ENCODE measurements at places on chromosomes 3 and 15.

- peak; percentile 10 for DNase-seq
Observed at GRCh38 chr3:38725726-38726419, 76.4 kb upstream of the SCN5A start.

DNA sequence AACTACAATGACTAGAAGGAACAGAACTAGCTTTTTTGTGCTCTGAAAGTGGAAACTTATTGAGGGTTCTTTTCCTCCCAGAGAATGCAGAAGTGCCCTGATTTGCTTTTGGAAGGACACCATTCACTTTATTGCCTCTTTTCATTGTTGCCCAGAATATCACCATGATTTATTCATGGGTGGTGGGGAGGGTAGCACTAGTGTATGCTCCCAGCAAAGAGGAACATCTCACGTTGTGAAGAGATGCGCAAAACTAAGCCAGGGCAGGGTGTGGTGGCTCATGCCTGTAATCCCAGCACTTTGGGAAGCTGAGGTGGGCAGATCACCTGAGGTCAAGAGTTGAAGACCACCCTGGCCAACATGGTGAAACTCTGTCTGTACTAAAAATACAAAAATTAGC, 31.4 kb downstream of the FLNB start:
- no peak for DNase-seq

DNA sequence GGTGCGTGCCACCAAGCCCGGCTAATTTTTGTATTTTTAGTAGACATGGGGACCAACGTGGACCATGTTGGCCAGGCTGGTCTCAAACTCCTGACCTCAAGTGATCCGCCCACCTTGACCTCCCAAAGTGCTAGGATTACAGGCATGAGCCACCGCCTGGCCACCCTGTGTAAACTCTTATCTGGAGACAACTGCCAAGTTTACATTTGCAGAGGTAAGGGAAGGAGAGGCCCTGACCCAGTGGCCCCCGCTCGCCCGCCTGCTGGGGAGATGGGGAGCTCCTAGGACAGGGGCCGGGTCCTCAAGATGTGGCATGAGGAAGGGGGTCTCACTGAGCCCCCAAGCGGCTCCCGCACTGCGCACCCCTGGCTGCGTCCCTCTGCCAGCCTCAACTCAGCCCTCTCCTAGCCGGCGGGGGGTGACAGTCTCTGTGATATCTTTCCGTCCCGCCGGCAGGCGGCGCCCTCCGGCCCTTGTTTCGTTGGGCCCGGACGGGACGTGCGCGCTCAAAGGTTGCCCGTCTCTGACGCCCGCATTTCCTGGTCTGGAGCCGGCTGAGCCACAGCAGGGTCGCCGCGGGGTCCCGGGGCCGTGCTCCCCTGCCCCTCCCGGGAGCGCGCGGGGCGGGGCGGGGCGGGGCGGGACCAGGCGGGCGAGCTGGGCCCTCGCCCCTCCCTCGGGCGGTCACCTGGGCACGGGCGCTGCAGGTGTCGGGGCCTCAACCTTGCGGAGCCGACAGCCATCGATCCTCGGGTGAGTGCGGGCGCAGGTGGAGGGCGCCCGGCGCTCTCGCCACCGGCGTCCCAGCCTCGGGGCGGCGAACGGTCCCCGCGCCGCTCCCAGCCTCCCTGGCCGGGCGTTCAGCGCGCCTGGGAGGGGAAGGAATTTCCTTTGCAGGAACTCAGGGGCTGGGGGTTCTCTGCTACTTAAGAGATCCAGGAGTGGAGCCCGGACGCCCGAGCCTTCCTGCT, at the start of gene GPR160:
GPR160 (plus strand) TSS at position 533 of the 971 bp plus-strand sequence. CDS start 45,978 bp downstream, outside the sequence.
- DNase-seq = peak; percentile 32

DNA sequence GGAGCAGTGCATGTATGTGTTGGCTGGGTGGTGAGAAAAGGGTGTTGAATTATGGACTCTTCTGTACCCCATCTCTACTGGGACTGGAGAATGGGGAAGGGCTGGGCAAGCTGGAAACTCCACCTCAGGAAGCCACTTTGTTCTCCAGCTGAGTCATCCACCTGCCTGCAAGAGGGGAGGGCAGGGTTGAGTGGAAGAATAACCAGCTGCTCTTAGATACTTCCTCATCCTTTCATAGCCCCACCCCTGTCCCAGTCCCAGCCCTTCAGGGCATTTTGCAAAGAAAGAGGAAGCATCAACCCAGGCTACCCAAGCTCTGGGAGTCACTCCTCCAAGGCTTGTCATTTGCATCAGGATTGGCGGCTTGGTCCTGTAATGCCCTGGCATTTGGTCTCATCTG, 33.1 kb downstream of the RAB11A start:
- peak; percentile 10 for DNase-seq

DNA sequence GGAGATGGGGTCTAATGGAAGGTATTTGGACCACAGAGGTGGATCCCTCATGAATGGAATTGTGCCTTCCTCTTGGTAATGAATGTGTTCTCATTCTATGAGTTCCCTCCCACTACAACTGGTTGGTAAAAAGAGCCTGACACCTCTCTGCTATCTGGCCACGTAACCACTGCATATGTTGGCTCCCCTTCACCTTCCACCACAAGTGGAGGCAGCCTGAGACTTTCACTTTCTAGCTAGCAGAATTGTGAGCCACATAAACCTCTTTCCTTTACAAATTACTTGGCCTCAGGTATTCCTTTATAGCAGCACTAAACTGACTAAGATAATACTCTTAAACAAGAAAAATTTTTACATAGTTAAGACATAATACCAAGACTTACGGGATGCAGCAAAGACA, 155.3 kb downstream of the NR1I2 start:
- no peak for DNase-seq

- no peak for DNase-seq
Observed at GRCh38 chr15:55768670-55769185, 25.8 kb upstream of the PRTG start.

- DNase-seq = no peak
Observed at GRCh38 chr3:48356419-48356818, 15.6 kb upstream of the FBXW12 start.

DNA sequence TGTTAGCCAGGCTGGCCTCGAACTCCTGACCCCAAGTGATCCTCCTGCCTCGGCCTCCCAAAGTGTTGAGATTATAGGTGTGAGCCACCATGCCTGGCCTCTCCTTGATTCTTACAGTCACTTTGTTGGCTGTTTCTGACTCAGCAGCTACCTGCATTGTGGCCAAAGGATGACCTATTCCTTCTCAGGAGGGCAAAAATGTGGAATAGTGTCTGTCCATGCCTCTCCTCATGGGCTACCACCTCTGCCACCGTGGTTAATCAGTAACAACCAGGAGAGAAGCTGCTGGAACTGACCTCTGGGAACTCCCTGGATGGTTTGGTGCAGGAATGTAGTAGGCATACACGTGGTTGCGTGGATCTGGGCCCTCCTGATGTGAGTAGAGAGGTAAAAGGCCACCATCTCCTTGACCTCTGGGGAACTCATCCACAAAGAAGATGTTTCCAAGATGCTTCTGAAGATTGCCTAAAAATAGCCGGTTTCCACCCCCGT, 63.3 kb downstream of the FLNB start:
- DNase-seq = no peak

GRCh38 chr3:141422961-141423582, 54.8 kb downstream of the ZBTB38 start:
- DNase-seq = no peak

DNA sequence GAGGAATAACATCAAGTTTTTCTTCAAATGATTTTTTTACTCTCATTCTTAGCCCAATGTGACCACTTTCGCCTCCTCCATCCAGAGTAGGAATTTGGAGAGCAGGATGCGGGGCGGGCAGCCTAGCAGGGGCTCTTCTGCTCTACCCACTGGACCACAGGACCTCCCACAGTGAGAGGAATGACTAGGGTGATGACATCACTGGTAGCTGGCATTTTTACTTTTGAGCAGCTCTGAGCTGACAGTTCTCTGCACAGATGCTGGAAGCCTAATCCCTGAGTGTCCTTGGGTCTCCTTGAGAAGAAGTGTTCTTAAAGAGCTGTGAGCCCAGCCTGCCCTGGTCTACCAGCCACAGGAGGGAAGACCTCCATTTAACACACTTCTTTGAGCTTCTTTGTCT, 1.4 kb upstream of the HCN4 start:
- DNase-seq = no peak

DNA sequence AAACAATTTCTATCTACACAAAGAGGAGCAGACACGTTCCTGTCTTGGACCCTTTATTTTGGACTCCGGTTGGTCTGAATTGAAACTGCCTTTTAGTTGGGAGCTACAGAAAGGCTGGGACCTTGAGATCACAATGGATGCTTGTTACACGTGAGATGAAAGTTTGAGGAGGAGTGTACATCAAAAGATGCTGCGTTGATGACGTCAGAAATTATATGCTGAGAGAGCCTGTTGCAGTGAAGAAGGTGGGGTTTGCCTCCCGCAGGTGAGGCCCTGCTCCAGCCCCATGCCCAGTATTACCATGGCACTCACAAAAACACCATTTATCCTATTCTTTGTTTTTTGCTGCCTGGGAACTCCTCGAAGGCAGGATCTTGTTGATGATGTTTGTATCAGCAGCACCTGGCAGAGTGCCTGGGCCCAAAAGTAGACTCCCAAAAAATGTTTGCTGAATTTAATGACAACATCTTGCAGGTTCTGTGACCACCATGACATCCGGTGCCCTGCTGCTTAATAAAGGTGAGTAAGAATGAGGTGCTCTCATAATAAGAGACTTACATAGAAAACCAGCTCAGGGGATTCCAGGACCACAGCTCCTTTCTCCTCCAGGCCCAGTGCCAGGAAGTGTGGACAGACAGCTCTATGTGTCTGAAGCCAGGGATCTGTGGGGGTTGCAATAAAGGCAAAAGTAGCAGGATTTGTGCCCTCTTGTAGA, 136.1 kb upstream of the UBE2E1 start:
- DNase-seq = no peak

- DNase-seq = no peak
Observed at GRCh38 chr15:48222627-48223026, 16.5 kb downstream of the SLC12A1 start.

GRCh38 chr3:131960324-131960723, 74.5 kb downstream of the CPNE4 start:
- DNase-seq = peak; percentile 78
